NCI-H187 (cell line): ENCODE measurements at places on chromosomes 12 and 14.

DNA sequence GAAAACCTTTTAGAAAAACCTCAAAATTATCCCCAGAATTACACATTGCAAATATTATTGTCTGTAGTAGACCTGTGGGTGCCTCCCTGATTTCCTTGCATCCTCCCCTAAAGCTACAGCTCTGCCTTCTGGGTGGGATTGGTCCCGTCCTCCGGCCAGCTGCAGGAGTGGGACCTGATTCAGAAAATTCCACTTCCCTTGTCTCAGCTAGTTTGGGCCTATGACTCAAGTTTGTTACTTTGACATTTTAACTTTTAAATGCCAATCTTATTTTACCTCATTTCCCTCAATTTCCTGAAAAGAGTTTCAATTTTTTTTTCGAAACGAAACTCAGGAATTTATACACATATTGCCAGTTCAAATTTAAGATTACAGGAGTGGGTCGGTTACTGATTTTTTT lies 13.2 kb upstream of the SLC41A2 start:
- no peak for DNase-seq

- DNase-seq: no peak
Observed at GRCh38 chr12:95641299-95641952, 90.2 kb upstream of the USP44 start.

- no peak for DNase-seq
Observed at GRCh38 chr12:2387103-2387834, 334.5 kb downstream of the CACNA1C start.

- no peak for DNase-seq
Observed at GRCh38 chr14:46344327-46344937, 307.1 kb downstream of the RPL10L start.

DNA sequence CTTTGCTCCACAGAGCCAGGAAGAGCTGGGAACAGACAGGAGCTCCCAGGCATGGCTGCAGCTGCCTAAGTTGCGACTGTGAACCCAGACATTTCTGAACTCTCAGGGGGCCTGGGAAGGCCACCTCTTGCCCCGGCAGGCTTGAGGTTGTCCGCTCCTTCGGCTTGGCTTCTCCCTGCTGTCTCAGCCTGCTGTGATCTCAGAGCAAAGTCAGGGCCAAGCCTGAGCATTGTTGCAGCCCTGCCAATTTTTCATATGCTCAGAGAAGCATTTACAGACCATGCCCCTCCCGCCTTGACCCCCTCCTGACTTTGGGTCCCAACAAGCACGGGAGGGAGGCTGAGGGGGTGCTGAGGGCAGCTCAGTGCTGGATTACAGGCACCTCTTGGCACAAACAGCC lies 1439.1 kb upstream of the FLRT2 start:
- DNase-seq: no peak

GRCh38 chr14:50943261-50943942 lies 881 bp downstream of the PYGL start:
- no peak for DNase-seq

DNA sequence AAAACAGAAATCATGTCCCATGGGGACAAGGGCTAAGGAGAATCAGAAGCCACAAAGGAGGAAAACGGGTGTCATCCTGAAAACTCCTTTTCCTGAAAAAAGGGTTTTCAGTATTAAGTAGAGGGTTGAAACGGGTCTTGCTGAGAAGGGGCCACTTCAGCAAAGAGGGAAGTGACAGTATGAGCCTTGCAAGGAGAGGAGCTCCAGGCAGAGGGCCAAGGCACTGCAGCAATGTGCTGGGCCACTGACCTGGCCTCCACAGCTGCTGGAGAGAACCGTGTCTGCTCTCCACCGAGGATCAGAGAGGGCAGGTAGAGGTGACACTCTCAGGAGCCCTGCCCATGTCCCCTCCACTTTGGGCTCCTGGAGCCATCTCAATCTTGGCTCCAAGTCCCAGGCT lies 103.3 kb downstream of the NCOR2 start:
- DNase-seq: no peak

DNA sequence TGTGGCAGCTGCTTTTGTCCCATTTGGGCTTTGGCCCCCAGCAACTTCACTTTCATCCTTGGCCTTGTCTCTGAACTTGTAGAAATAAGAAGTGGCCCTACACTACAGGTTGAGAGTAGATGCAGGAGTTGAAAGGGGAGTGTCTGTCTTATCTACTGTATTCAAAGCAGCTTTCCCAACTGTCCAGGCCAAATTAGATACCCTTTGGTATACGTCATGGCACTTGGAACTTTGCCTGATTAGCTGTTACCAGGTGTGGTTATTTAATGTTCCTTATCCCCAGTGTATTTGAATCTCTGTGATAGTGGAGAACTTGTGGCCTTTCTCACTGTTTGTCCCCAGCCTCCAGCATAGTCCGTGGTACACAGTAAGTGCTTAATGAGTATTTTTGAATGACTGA lies 33.5 kb downstream of the SUDS3 start:
- DNase-seq: no peak

DNA sequence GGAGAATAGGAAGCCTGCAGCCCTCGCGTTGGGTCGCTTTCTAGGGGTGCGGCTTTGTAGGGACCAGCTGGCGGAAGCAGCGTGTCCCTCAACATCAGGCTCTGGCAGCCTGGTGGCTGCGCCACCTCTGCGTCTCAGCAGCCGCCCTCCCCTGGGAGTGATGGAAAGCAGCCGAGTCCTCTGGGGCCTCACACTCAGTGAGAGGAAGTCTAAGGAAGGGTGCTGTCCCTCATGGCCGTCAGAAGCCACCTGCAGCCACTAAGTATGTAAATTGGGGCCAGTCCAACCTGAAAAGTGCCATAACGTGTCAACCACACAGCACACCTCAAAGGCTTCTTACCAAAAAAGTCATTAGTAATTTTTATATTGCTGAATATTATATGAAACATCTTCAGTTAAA lies 80.3 kb downstream of the WDR20 start:
- DNase-seq: no peak

DNA sequence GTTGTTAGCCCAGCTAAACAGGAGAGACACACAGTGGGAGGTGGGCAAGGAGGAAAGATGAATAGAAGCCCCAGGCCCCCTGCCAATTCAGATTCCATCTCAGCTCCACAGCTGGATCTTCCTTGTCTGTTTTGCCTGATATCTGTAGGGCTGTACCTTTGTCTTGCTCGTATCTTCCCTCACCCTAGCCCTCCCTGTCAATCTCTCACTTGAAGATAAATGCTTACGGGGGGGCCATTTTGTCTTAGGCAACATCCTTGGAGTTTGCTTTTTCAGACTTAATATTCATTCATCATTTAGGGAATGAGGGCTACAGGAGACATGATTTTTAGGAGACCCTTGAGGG lies 2.4 kb downstream of the KIF5A start:
- DNase-seq: no peak

- no peak for DNase-seq
Observed at GRCh38 chr14:104977681-104978653, at the start of gene AHNAK2. AHNAK2 (minus strand) TSS chr14:104978374; CDS start chr14:104978237, 137 bp downstream.

DNA sequence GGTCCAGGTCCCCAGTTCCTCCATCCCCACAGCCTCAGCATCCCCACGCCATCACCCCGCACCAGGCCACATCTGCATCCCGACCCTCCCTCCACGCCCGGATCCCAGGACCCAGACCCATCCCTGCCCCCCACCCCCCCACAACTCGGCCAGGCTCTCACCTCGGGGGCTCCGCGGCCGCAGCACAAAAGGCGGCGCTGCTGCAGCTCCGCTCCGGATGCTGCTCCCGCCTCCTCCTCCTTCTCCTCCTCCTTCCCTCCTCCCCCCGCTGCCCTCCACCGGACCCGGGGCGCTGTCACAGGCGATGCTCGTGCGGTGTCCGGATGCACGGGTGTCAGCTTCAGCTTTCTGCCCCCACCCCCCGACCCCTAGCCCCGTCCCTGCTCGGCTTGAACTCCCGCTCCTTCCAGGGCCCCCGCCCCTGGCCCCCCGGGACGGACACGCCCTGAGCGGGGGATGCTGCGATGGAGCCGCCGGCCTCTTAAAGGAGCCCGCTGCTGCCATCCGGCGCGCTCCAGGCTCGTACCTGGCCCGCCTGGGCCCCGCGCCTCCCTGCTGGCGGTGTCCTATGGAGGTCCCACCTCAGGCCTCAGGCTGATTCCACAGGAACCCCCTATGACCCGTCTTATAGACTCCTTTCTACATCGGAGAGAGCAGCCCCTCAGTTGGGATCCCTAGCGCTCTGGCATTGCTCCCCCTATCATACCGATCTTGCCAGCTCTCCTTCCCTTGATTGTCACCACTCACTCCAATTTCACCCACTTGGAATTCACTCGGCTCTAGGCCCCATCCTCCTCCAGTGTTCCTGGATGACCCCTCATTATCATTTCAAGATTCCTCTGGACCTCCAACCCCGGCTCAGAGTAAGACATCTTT lies at the start of gene MAP3K12:
Gene MAP3K12 (minus strand): TSS at position 193 of the 876 bp plus-strand sequence. CDS start 12,067 bp downstream, outside the sequence.
- DNase-seq: peak; percentile 65

GRCh38 chr12:71425568-71426299 lies 13.9 kb upstream of the LGR5 start:
- DNase-seq: no peak

- DNase-seq: no peak
Observed at GRCh38 chr14:59123975-59124374, 64.5 kb upstream of the DAAM1 start.

DNA sequence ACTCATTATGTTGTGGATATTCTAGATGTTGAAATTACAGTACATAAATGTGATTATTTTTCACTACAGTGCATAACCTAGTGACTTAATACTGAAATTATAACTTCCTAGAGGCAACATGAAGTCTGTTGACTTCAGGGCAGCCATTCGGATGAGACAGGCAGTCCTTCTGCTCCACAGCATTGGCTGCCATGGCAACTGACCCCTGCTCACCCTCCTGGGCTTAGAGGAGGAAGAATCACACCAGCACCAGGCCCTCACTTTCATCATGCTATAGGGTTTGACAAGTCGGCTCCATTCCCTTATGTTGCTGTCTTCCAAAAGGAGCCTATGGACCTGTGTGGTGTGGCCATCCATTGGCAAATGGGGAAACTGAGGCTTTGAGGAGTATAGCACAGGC lies 233.5 kb upstream of the TMEM132C start:
- DNase-seq: no peak

GRCh38 chr12:94012590-94012989 lies 135.8 kb upstream of the PLXNC1 start:
- no peak for DNase-seq

- DNase-seq: no peak
Observed at GRCh38 chr14:106199097-106199496, 672.7 kb downstream of the TMEM121 start.

DNA sequence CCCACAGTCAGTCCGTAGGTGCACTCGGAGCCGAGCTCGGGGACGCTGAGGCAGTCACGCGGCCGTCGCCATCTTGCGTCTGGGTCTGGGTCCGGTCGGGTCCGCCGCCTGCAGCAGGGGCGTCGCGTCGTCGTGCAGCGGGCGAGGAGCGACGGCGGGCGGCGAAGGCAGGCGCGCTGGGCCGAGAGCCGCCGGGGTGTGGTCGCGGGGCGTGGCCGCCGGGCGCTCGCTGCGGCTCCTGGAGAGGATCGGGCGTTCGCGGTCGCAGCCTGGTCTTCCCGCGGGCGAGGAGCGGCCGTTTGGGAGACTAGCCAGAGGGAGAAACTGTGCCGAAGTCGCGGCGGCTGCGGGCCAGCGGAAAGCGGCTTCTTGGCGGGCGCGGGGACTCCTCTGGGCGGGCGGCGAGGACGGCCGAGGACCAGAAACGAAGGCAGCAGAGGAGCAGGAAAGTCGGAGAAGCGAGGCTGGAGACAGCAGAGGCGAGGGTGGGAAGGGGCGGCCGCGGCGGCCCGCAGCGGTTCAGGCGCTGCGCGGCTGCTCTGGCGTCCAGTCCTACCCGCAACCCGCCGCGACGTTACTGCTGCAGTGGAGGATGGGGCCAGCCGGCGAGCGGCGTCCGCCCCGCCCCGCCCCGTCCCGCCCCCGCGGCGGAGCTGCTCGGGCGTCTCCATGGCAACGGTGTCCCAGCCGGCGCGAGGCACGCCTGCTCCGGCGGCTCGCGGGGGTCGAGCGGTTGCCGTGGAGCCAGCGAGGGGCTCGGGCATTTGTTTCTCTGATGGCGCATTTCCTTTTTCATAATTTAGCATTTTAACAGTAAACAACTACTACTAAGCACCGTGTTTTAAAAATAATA lies at the start of gene PNMA1:
Gene PNMA1 (minus strand): TSS at position 582 of the 853 bp plus-strand sequence. CDS start 745 bp downstream, outside the sequence.
- peak; percentile 85 for DNase-seq

DNA sequence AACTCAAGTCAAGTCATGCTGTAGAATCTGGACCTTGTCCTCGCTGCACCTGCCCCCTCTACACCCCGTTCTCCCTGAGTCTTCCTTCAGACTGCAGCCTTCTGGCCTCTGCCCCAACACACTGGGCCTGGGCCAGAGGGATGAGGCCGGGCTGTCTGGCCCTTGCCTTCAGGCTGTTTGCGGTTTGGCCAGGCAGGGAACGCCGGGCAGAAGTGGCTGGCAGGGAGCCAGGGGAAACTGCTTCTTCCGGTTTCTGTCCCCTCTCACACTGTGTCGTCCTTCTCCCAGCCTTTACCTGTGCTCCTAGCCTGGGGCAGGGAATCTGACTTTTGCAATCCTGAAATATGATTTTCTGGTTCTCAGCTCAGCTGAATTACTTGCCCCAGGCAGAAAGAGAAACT lies 13.5 kb downstream of the DGLUCY start:
- DNase-seq: no peak

DNA sequence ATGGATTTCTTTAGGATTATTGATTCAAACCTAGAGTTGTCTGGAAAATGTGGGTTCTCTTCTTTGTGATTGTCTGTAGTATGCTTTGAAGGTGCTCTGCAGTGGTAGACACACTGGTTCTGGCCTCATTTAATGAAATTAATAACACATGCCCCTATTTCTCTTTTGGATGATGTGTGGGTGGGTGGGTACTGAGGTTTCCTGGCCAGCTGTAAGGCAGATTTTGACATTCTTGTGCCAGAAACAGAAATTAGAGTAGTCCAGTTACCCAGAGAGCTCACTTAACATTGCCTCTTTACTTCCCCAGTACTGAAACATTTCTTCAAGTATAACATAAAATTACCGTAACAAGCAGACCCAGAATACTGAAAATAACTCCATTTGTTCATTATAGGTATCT lies 14.4 kb downstream of the TSFM start:
- no peak for DNase-seq

GRCh38 chr12:16034136-16034817 lies 123.1 kb downstream of the DERA start:
- no peak for DNase-seq

DNA sequence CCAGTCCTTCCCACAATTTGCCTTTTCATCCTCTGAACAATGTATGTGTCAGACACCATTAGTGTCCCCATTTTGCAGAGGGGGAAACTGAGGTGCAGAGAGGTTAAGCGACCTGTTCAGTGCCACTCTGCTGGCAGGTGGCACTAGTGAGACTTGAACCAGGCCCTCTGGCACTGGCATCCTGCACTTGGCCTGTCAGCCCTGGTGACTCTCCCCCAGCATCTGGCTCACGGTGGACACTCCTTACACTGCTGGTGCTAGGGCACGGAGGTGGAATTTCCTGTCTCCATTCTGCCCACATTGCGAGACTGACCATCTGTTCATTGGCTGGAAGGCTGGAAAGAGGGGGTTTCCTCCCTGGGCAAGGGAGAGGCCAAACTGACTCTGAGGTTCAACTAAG lies 48.7 kb downstream of the CCNK start:
- no peak for DNase-seq

- no peak for DNase-seq
Observed at GRCh38 chr12:45273717-45274271, 57.9 kb downstream of the ANO6 start.
